Renal cortical epithelial cell (primary cell): ENCODE measurements at places on chromosomes 2 and 18.
A peak's percentile ranks its signal among the peaks of the same experiment; 100 is the strongest.

DNA sequence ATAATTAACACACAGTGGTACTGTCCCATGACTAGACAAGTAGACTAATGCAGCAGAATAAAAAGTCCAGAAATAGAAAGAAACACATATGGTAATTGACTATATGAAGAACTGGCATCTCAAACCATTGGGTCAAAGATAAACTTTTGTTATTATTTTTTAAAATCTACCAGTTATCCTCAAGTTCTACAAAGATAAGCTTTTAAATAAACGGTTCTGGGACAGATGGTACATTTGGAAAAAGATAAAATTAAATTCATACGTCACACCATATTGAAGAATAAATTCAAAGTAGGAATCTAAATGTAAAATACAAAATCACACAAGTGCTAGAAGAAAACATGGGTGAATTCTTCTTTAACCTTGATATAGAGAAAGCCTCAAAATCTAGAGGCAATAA is 37.6 kb upstream of the PLEKHM3 start:
- no peak for DNase-seq

GRCh38 chr2:120483355-120483754 is 137.4 kb downstream of the INHBB start:
- DNase-seq = no peak

- peak; percentile 6 for DNase-seq
Measured at GRCh38 chr2:46615986-46616485, 136.7 kb downstream of the TMEM247 start.

GRCh38 chr2:47897883-47898731 is 8.2 kb downstream of the FBXO11 start:
- peak; percentile 47 for DNase-seq

- no peak for DNase-seq
Measured at GRCh38 chr2:216687111-216687510, 8.2 kb downstream of the IGFBP5 start.
